ENCODE measurements at places on chromosomes 13 and 19.

GRCh38 chr19:18656337-18657086 lies 19.7 kb downstream of the KLHL26 start:
- no peak for DNase-seq

- no peak for DNase-seq
Measured at GRCh38 chr13:22960827-22961226, 220.0 kb upstream of the SGCG start.

GRCh38 chr13:82062772-82063171 lies 1721.8 kb upstream of the SPRY2 start:
- DNase-seq, result no peak

GRCh38 chr19:647566-648284 lies 8.0 kb downstream of the FGF22 start:
- no peak for DNase-seq

DNA sequence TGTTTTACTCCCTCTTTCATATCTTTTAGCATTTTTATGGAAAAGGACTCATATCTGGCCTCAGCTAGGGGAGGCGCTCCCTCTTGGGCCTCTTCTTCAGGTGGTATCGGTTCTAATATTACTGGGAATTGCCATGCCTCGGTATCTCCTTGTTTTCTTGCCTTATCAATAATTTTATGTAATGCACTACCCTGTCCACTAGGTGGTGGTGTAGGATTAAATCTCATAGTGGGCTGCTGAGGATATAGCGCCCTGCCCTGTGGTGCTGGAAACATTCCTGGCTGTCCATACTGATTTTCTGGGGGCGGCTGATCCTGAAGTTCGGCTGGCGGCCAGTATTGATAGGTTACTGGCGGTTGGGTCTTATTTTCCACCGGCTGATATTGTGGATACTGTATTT lies 35.8 kb downstream of the ZNF420 start:
- DNase-seq, result no peak

- no peak for DNase-seq
Measured at GRCh38 chr13:20043207-20043925, 84.8 kb downstream of the ZMYM2 start.

- DNase-seq, result no peak
Measured at GRCh38 chr13:45851171-45851921, at the start of gene SIAH3. TSS of gene SIAH3 (minus strand) at chr13:45851753. CDS start at chr13:45851629, 124 bp downstream.

DNA sequence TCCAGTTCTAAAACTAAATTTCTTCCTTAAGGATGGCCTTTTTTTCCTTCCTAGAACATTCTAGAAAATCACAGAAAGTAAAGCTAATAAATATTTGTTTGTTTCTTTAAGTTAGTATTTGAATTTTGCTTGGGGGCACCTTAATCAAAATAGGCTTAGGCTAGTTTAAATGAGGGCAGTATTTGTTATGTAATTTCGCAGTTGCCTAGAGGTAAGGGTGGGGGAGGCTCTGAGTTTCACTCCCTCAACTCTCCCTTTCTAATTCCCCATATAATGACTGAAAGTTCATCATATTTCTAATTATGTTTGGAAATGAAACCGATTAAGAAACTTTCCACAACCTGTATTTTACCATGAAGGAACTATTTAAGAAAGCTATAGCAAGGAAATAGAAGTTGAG lies 40.6 kb downstream of the PCDH17 start:
- no peak for DNase-seq

DNA sequence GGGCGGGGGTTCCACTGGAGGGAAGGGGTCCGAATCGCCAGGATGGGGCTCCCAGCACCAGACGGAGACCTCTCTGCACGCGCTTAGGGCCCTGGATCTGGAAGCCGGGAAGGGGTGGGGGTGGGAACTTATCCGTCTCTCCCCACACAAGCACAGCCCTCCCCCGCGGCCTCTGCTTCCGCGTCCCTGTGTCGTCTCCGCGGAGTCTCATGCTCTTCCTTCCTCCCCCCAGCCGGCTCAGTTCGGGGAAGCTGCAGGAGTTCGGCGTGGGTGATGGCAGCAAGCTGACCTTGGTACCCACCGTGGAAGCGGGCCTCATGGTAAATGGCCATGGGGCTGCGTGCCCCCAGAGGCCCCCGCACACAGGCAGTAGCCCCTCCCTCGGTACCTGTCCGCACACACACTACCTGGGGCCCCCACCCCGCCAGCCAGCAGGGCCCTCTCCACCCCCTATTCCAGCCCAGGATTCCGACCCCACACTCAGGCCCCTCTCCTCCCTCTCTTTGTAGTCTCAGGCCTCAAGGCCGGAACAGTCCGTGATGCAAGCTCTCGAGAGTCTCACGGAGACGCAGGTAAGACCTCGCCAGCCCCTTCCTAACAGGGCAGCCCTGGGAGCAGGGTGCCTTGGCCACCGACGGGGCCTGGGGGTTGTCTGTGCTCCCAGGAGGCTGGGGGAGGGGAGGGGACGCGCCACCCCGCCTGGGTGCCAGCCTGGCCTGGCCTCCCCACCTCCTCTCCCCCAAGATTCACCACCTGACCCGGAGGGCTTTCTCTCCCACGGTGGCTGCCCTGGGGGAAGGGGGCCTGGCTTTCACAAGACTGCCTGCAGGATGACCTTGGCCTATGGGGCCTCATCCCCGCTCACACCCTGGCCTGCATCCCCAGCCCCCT lies 3.2 kb downstream of the MIDN start:
- peak; percentile 49 for DNase-seq

DNA sequence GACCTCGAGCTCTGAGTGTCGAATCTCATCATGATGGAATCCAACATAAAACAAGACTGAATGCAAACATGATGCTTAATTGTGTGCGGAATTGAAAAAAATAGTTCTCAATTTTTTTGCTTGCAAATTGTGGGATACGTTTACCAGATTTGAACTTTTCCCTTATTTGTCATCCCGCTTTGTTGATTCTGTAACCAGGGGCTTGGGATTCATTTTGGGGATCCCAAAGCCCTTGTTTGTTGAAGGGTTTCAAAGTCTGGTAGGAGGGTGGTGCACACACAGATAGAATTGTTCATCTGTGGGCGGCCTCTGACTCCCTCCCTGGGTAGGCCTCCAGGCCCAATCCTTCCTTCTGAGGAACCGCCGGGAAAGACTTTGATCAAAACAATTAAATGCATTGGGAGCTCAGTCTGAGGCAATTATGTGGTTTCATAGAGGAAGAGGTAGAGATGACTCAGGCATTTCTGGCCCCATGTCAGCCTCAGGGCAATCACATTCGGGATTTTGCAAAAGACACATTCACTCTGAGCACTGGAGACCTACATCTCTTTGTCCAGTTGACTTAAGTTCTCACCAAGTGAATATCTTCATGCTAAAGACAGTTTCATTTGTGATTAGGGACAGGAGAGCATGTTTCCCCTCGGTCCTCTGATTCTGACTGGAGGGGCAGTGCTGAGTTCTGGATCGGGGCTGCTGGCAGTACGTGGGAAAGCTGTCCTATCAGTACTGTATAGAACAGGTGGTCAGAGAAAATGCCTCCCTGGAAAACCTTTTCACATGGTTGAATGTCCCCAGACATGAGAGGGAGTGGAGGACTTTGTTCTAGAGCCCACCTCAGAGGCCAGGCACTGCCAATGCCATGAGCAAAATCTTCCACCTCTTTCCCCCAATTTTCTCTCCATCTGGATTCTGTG lies 27.8 kb upstream of the IGFL4 start:
- DNase-seq, result no peak

- no peak for DNase-seq
Measured at GRCh38 chr13:21674490-21675009, 3.7 kb downstream of the FGF9 start.

- no peak for DNase-seq
Measured at GRCh38 chr13:47798906-47799305, 202.2 kb downstream of the SUCLA2 start.

DNA sequence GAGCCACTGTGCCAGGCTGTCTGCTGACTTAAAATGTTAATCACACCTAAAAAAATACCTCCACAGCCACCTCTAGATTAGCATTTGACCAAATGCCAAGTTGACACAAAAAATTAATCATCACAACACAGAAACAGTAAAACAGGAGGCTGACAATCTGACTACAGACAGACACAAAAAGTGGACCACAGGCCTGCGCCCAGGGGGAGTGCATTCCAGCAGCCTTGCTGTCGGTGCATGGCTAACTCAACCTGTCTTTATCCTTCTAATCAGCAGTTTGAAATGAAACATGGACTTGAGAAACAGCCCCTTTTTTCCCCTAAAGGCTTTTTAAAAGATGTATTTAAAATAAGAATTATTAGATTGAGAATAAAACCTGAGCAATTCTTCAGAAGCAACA lies 34.0 kb downstream of the RASL11A start:
- DNase-seq, result no peak

GRCh38 chr13:65387743-65388347 lies 1842.3 kb downstream of the PCDH9 start:
- no peak for DNase-seq

- DNase-seq, result no peak
Measured at GRCh38 chr19:34779652-34780051, 6.6 kb upstream of the ZNF599 start.

- DNase-seq, result no peak
Measured at GRCh38 chr19:6671960-6672359, 2.0 kb upstream of the TNFSF14 start.

- no peak for DNase-seq
Measured at GRCh38 chr13:50467156-50468110, 376.1 kb downstream of the DLEU7 start.

GRCh38 chr19:55695511-55696290 lies 20.7 kb downstream of the EPN1 start:
- no peak for DNase-seq

GRCh38 chr19:47231215-47232054 lies 436 bp upstream of the BBC3 start:
- peak; percentile 88 for DNase-seq

DNA sequence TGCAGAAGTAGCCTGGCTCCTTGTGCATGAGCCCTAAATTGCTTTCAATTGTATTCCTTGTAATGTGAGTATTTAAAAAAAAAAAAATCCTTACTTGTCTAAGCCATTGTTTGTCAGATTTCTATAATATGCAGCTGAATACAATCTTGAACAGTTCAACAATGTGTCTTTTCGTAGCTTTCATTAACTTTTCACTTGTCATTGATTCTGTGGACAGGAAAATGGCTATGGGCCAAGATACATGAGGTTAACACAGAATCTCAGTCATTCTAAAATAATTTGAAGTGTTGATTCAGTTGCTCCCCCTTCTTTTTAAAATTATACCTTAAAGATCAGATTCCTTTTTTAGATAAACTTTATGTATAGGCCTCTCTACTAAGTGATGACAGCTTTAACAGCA lies 395.8 kb upstream of the KLF12 start:
- DNase-seq, result no peak

GRCh38 chr13:75115171-75115570 lies 366.8 kb downstream of the TBC1D4 start:
- no peak for DNase-seq

GRCh38 chr13:114108894-114109293 lies 23.5 kb downstream of the RASA3 start:
- no peak for DNase-seq

DNA sequence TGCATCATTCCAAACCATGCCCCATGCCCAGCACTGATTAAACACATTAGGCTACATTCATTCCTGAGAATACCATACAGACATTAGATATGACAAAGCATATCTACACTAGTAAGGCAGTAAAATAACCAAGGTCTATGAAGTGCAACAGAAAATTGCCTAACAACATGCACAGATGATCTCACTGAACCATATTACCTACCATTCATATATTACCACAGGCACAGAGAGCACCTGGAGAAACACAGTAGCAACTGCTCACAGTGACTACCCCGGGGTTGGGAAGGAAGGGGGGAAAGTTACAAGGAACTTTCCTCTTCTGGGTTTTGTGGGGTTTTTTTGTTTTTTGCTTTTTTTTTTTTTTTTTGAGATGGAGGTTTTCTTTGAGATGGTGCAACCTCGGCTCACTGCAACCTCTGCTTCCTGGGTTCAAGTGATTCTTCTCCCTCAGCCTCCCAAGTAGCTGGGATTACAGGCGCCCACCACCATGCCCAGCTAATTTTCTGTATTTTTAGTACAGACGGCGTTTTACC lies 669.6 kb downstream of the UQCRFS1 start:
- no peak for DNase-seq

GRCh38 chr19:32091241-32091640 lies 254.2 kb upstream of the ZNF507 start:
- DNase-seq, result no peak
